ENCODE measurements at places on chromosomes 16 and 17.

GRCh38 chr16:89658221-89658879, 714 bp downstream of the SPATA33 start:
- no peak for DNase-seq

- no peak for DNase-seq
Measured at GRCh38 chr16:80564394-80564793, 23.6 kb downstream of the DYNLRB2 start.

- no peak for DNase-seq
Measured at GRCh38 chr16:89922884-89923639, at the start of gene TUBB3. TUBB3 (plus strand) TSS chr16:89923342; CDS start chr16:89923402, 60 bp downstream.

- DNase-seq = no peak
Measured at GRCh38 chr17:17343160-17343735, 40.1 kb downstream of the NT5M start.

- no peak for DNase-seq
Measured at GRCh38 chr16:74469946-74470478, 48.7 kb upstream of the CLEC18B start.

DNA sequence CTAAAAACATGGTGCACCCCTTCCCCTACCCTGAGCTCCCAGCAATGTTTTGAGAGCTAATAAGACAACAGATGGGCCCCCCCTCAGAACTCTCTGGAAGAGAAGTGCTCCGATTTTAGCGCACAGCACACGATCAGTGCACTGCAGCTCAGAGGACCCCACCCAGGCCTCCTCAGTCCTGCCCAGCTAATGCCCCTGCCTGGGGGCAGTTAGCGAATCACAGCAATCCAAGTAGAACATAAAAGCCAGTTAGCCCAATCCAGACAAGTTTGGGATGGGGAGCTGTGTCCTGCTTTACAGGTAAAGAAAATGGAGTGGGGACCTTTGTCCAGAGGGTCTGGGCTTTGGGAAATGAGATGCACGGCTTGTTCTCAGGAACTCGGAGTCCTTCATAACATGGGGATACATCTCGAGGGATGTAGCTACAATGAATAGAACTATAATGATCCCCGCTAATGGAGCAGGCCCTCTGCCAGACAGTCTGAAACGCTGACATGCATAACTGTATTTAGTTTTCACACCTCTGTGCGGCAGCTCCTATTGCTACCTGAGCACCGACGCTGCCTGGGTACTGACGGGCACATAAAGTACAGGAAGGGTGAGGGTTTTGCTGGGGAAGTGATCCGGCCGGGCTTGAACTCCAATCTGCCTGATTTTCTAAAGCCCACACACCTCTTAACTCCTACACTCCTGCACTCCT, 29.7 kb upstream of the CDC42EP4 start:
- DNase-seq = no peak

DNA sequence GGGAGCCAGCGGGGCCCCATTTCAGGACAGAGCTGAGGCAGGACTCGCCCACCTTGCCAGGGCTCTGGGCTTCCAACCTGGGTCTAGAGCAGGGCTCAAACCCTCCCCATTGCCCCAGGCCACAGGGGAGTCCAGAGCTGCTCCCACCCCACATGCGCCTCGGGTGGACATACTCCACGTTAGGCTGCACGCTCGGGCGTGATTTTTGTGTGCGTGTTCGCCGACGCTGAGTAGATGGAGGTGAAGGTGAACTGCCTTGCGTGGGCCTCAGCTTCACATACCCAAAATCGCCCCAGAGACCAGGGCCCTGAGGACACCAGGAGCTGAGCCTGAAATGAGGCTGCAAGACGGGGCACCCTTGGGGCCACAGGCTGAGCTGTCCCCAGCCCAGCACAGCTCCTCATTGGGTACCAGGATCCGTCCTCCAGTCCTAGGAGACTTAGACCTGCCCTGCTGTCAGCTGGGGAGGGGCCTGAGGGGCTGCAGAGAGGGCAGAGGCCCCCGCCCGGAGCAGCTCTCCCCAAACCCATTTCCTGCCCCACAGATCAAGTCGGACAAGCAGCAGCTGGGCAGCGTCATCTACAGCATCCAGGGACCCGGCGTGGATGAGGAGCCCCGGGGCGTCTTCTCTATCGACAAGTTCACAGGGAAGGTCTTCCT, 8.2 kb downstream of the CDH15 start:
- DNase-seq = no peak

- no peak for DNase-seq
Measured at GRCh38 chr16:3470723-3471122, 24.6 kb downstream of the C16orf90 start.

GRCh38 chr17:78127888-78128550, 536 bp downstream of the TMC6 start:
- no peak for DNase-seq

GRCh38 chr16:80577485-80578280, 36.9 kb downstream of the DYNLRB2 start:
- no peak for DNase-seq

DNA sequence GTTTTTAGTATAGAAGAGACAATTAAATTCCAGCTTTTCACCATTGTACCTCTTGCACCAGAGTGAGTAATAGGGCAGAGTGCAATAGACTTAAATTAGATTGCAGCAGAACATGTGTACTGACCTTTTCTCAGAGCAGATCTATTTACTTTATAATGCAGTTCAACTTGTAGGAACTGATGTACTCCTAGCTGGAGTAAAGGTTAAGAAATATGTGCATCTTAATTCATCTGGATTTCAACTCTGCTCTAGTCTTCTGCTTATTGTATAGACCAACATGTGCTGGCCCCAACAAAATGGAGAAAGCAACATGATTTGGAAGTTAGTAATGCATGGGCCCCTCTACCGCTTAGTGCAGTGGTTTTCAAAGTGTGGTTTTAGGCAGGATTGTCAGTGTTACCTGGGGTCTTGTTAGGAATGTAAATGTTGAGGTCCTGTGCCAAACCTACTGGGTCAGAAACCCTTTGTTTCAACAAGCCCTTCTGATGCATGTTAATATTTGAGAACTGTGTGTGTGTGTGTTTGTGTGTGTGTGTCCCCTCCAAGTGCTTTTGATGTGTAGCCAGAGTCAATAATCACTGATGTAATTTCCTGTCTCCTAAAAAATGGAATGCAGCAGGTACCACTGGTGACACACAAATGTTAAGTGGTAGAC, 138.6 kb downstream of the TOX3 start:
- DNase-seq = no peak

- DNase-seq = no peak
Measured at GRCh38 chr17:56744721-56745120, 89.0 kb downstream of the C17orf67 start.

GRCh38 chr17:57279432-57279831, 23.1 kb downstream of the MSI2 start:
- DNase-seq = no peak

DNA sequence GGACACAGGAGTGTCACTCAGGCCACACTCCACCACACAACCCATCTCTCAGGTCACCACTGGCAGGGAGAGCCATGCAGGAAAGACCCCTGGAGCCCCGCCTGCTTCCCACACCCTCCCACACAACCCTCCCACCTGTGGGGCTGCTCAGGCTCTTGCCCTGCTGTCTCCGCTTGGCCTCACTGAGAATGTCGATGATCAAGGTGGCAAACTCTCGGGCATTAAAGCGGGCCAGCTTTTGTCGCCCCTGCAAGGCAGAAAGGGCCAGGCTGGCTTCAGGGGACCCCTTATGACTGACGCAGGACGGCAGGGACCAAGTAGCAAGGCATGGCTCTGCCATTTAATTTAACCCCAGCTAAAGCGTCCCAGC, 8.5 kb downstream of the TP53I13 start:
- DNase-seq = no peak

DNA sequence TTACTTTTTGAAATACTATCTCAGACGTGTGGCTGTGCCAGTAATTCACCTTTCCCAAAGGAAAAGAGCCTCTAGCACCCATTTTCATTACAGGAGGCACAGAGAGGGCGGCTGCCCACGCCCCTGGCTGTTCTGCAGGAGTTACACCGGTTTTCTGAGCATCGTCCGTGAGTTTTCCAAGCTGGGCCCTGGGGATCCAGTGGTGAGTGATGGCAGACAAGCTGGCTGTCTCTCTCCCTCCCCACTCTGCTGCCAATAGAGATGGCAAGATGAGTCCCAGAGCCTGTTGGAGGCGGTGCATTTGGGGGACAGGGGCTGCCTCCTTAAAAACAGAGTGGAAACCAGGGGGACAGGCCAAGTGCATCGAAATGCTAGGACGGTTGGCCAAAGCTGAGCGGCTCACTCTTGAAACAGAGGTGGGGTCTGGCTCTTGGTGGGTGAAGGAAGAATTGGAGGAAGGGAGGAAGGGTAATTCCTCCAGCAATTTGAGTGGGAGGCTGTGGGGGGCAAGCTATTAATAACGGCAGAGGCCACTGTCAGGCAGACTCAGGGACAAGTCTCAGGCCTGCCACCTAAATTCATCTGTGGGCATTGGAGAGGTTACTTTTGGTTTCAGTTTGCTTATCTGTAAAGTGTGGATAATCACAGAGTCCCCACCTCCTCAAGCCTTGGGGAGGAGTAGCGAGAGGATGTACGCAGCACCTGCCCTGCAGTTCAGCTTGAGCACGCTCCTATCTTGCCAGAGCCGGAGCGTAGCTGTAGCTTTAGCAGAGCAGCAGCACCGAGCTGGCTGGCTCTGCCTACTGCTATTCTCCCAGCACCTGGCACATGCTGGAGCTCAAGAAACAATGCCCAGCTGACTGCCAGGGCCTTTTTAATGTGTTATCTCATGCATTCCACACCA, 7.5 kb upstream of the NOS2 start:
- no peak for DNase-seq

GRCh38 chr17:64154717-64155116, 24.8 kb upstream of the ERN1 start:
- DNase-seq = no peak

DNA sequence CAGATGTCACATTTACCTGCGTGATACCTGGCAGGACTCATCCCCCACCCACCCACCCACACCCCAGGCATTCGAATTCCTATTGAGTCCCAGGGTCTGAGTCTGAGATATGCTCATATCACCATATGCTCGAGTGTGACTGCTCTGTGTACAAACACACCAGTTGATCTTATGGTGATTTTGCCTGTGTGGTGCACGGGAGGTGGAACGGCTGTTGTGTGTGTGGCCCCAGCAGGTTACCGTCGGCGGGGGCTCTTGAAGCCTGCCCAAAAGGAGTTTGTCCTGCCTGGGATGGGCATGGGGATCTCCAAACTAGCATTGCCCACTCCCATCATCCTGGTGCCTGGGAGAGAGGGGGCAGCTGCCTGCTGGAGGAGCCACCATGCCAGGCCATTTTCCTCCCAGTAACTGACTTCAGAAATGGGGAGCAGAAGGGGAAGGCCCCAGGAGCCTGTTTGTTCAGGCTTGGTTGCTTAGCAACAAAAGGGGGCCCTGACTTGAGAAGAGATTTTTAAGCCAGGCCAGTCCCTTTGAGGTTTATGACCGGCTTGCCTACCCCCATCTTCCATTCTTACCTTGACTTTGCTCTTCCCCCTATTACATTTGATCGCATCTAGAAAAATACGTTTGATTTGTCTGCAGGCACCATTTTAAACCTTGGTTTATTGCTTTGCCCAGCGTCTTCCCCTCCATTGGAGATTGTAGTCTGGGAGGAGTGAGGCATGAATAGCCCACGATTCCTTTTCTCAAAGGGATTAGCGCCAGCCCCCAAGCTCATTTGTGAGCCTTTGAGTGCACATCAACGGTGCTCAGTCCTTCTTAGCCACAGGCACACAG, 217.7 kb downstream of the CCDC182 start:
- no peak for DNase-seq

GRCh38 chr16:87822108-87822970, 47.0 kb downstream of the SLC7A5 start:
- no peak for DNase-seq

DNA sequence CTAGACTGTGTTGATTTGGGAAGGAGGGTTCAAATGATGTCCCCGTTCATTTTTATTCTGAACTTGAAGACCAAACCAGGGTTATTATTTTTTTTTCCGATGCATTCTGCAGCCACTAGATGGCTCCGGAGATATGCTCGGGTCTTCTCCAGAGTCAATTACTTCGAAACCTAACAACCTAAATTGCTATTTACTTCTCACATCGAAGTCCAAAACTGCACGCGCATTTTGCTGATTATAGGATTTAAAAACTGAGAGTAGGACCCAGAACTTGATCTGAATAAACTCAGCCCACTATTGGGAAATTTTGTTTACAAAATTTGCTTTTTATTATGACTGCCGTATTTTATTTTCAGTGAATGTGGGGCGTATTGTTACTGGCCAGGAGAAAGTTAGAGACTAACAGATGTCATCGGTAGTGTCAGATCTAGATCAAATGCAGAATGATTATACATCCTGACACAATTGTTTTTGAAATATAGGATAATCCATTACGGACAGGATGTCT, 263.8 kb downstream of the HS3ST3A1 start:
- no peak for DNase-seq

GRCh38 chr16:53546988-53547391, 44.0 kb upstream of the AKTIP start:
- no peak for DNase-seq
